ENCODE measurements at places on chromosomes 13 and 19.

DNA sequence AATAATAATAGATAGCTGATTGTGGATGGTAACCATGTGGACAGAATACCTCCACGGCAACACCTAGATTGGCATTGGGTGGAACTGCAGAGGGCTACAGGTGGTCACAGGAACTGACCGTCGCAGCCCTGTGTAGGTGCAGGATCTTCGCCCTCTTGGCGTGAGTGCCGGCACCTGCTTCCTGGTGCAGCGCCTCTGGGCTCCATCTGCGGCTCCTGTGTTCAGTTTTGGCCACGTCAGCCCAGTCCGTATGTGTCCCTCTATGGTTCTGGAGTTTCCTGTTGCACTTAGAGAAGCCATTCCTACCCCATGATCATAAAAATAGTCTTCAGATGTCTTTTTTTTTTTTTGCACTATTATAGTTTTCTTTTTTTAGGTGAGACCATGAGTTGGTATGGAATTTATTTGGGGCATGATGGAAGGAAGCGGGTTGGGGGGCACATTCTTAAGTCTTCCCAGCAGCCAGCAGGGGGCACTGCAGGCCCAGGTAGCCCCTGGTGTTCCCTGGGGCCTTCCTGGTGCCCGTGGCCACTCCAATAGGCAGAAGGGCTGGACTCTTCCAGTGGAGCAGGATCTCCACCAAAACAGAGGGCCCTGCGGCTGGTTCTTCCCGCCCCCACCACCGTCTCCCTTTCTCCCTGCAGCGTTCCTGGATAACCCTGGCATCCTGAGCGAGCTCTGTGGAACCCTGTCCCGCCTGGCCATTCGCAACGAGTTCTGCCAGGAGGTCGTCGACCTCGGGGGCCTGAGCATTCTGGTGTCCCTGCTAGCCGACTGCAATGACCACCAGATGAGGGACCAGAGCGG lies 10.1 kb upstream of the SLC25A42 start:
- peak; percentile 58 for DNase-seq

- DNase-seq = no peak
Measured at GRCh38 chr13:75985132-75985531, 349.0 kb downstream of the LMO7 start.

- DNase-seq = peak; percentile 20
Measured at GRCh38 chr13:45468635-45469034, 3.9 kb downstream of the COG3 start.

GRCh38 chr13:85321734-85322133 lies 477.5 kb downstream of the SLITRK6 start:
- no peak for DNase-seq

DNA sequence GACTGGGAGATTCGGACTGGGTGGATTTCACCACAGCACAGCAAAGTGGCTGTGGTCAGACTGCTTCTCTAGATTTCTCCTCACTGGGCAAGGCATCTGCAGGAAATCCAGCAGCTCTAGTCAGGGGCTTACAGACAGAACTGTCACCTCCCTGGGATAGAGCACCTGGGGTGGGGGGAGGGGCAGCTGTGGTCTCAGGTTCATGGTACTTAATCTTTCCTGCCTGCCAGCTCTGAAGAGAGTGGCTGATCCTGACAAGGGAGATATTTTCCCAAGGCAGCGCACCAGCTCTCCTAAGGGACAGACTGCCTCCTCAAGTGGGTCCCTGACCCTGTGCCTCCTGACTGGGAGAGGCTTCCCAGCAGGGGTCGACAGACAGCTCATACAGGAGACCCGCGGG lies 212.8 kb upstream of the KLF12 start:
- no peak for DNase-seq

DNA sequence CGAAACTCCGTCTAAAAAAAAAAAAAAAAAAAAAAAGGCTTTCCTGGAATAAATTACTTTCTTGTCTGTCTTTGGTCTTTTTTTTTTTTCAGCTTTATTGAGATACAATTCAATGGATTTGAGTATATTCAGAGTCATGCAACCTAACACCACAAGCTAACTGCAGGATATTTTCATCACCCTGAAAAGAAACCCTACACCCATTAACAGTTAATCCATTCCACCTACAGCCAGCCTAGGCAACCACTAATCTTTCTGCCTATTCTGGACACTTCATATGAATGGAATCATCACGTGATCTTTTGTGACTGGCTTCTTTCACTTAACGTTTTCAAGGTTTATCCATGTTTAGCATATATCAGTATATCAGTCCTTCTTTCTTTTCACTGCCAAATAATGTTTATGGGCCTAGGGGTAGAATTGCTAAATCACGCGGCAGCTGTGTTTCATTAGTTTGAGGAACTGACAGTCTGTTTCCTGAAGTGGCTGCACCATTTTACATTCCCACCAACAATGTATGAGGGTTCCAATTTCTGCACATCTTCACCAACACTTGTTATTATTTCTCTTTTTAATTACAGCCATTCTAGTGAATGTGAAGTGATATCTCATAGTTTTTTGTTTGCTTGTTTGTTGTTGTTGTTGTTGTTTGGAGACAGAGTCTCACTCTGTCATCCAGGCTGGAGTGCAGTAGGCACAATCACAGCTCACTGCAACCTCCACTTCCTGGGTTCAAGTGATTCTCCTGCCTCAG lies 19.9 kb downstream of the LRFN3 start:
- no peak for DNase-seq

DNA sequence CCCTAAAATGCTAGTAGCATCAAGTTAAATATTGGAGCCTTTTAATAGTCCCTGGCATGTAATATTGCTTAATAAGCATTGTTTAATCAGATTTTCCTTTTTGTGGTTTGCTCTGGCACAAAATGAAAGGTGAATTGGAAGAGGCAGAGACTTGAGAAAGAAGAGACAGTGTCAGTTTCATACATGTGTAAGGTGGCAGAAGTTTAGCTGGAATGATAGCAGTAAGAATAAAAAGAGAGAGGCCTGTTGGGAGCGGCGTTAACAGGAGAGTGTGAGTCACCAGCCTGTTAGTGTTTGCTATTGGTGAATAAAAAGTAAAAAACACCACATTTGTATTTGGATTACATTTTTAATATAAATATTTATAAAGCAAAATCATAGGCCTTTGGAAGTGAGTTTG lies 145.3 kb downstream of the PDS5B start:
- no peak for DNase-seq

DNA sequence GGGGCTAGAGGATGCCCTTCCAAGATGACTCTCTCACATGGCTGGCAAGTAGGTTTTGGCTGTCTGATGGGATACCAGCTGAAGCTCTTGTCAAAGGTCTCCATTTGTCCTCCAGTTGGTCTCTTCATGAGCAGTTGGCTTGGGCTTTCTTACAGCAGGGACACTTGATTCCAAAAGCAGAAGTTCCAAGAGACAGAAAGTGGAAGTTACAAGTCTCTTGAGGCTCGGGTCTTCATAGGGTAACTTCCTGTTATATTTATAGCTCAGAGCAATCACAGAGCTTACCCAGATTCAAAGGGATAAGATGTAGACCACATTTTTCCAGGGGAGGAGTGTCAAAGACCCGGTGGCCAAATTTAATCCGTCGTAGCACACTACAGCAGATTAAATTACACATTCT lies 440.0 kb downstream of the RFC3 start:
- no peak for DNase-seq
